ENCODE measurements at places on chromosomes 6 and 20. TPM values are rescaled to one million over a fixed set of nuclear protein-coding genes. Genes with fewer than 3 reads are reported as not detected.

DNA sequence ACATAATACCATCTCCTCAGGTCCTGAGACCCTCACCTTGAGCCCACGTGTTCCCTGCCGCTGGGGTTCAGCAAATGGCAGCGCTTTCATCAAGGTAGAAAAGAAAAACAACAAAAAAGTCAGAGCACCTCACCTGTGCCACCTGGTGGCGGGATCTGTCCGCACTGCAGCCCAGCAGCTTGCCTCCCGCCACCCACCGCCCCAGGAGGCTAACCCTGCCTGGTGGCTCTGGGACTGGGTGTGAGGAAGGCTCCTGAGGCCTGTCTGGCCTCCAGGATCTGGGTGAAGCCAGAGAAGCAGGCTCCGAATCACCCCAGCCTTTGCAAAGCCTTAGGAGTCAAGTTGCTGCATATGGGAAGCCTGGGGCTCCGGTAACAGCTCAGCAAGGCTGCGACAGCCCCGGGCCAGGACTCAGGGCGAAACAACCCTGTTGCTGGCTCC lies 270.8 kb downstream of the BMP7 start:
- no peaks in the 10 kb centered on the region for H3K4me1 ChIP-seq
- no peak for DNase-seq
- H3K27me3 ChIP-seq, result peaks cover 3% of the 10 kb centered on the region
- H3K27ac ChIP-seq, result no peak overlapping the region

DNA sequence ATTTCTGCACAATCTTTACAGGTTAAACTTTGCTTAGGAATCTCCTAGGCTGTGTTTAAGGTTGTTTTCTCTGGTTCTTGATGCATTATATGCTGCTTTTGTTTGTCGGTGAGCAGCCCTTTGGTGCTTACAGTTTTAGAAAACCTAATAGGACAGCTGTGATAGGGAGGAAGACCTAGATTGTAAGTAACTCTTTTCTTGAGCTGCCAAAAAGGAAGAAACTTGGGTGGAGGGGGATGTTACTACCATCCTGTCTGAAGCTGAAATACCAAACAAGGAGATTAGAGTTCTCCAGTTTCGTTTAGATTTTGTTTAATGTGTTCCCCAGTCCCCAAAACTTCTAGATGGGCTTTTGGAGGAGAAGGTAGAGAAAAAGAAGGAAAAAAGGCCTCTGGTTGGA lies 72.0 kb downstream of the ANKS1A start:
- no peaks in the 10 kb centered on the region for H3K36me3 ChIP-seq
- H3K27ac ChIP-seq, result no peak overlapping the region
- DNase-seq, result no peak
- H3K4me1 ChIP-seq, result no peaks in the 10 kb centered on the region
- no peak overlapping the region for H3K4me3 ChIP-seq
- H3K27me3 ChIP-seq, result no peaks in the 10 kb centered on the region

GRCh38 chr20:4740774-4741431 lies 19.2 kb downstream of the PRND start:
- no peak overlapping the region for H3K4me3 ChIP-seq
- no peak for DNase-seq
- no peaks in the 10 kb centered on the region for H3K4me1 ChIP-seq

DNA sequence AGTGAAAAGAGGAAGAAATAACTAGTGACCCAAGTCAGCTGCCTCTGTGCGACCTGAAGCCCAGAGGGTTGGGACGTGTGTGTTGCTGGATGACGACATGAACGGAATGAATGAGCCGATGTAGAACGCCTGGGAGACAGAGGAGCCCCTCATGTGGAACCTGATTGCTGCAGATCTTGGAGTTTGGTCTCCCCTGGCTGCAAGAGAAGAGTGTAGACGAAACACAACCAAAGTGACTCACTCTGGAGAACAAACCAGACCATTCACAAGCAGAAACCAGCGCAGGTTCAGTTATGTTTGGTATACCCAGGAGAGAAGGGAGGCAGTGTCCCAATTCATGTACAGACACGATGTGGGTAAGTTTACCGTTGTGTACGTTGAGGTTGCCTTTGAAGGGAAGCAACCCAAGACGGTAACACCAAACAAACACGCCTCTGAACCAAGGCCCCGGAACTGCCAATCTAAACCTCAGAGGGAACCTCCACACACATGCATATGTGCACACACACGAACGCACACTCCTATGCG lies 265.9 kb downstream of the BMP7 start:
- H3K4me3 ChIP-seq, result no peak overlapping the region
- H3K27ac ChIP-seq, result no peak overlapping the region
- H3K36me3 ChIP-seq, result no peaks in the 10 kb centered on the region
- H3K4me1 ChIP-seq, result peaks cover 7% of the 10 kb centered on the region
- H3K27me3 ChIP-seq, result peaks cover 5% of the 10 kb centered on the region

- H3K4me1 ChIP-seq, result no peaks in the 10 kb centered on the region
- DNase-seq, result no peak
- H3K27ac ChIP-seq, result no peak overlapping the region
- H3K27me3 ChIP-seq, result no peaks in the 10 kb centered on the region
Measured at GRCh38 chr20:8526610-8527009, 394.5 kb downstream of the PLCB1 start.

DNA sequence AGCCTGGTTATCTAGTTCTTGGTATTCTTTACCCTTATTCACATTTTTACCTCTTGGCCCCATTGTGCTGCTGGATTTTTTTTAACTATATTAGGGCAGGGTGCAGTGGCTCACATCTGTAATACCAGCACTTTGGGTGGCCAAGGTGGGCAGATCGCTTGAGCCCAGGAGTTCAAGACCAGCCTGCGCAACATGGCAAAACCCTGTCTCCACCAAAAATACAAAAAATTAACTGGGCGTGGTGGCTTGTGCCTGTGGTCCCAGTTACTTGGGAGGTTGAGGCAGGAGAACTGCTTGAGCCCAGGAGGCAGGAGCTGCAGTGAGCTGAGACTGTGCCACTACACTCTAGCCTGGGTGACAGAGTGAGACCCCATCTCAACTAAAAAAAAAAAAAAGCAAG lies 12.2 kb upstream of the TAF8 start:
- H3K27me3 ChIP-seq, result no peaks in the 10 kb centered on the region
- no peaks in the 10 kb centered on the region for H3K36me3 ChIP-seq
- H3K4me3 ChIP-seq, result no peak overlapping the region
- H3K4me1 ChIP-seq, result no peaks in the 10 kb centered on the region

DNA sequence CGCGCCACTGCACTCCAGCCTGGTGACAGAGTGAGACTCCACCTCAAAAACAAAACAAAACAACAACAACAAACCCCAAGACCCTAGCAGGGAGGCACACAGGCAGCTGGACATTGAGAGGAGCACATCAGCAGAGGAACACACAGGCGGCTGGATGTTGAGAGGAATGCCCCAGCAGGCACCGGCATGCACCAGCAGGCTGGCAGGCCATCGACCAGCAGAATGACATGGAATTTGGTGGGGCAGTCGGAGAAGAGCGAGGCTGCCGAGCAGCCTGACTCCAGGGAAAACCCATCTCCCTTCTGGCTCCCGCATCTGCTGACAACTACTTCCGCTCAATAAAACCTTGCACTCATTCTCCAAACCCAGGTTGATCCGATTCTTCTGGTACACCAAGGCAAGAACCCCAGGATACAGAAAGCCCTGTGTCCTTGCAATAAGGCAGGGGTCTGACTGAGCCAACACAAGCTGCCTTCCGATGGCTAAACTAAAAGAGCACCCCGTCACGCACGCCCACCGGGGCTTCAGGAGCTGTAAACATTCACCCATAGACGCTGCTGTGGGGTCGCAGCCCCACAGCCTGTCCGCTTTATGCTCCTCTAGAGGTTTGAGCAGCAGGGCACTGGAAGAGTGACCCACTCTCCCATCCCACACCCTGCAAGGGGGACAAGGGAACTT lies 60.2 kb downstream of the SLC22A23 start:
- H3K4me3 ChIP-seq, result no peak overlapping the region
- H3K27ac ChIP-seq, result no peak overlapping the region
- H3K27me3 ChIP-seq, result no peaks in the 10 kb centered on the region
- no peaks in the 10 kb centered on the region for H3K36me3 ChIP-seq

DNA sequence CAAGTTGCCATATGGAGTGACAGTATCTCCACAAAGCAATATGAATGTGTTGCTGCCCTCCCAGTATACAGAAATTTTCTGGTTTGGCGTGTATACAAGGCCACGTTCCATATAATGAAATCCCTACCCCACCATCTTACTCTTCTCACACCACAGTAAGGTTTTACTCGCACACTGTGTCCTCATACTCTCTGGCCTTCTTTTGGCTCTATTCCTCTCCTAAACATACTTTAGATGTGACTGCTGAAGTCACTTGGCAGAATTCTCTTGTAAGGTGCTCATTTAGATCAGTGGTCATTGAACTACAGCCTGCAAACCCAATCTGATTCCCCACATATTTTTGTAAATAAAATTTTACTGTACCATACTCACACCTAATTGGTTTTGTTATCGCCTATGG lies 123.2 kb downstream of the RFPL4B start:
- no peaks in the 10 kb centered on the region for H3K27me3 ChIP-seq
- H3K4me3 ChIP-seq, result no peak overlapping the region
- DNase-seq, result peak; percentile 46
- H3K27ac ChIP-seq, result no peak overlapping the region
- no peaks in the 10 kb centered on the region for H3K36me3 ChIP-seq
- H3K4me1 ChIP-seq, result peaks cover 8% of the 10 kb centered on the region

GRCh38 chr6:48423640-48424365 lies 312.8 kb upstream of the PTCHD4 start:
- H3K27ac ChIP-seq, result no peak overlapping the region
- no peak overlapping the region for H3K4me3 ChIP-seq
- peak; percentile 44 for DNase-seq
- no peaks in the 10 kb centered on the region for H3K36me3 ChIP-seq
- peaks cover 8% of the 10 kb centered on the region for H3K4me1 ChIP-seq

- H3K4me1 ChIP-seq, result no peaks in the 10 kb centered on the region
- no peak overlapping the region for H3K4me3 ChIP-seq
- DNase-seq, result no peak
- H3K27ac ChIP-seq, result no peak overlapping the region
Measured at GRCh38 chr6:84078335-84078734, 44.8 kb downstream of the MRAP2 start.

DNA sequence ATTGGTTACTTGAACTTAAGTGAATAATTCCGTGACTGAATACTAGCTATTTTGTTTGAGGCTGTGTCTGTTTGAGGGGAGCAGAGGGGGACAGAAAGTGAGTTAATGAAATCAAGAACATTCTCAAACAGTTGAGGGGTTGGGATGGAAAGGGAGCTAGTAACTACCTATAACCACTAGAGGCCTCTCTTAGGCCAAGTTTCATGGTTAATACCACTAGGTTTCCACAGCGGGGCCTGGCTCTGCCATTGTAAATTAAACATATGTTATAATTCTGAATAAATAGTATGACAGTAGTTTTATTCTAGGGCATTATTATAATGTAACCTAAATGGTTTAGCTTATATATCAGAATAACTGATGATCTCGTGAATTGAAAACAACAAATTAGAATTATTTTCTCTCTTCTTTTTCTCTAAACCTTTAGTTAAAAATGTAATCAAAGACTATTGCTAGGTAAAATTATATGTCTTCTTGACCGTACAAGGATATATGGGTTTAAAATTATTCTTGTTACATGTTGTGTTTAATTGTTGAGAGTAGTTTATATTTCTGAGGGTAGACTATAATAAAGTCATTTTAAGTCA lies 108.1 kb downstream of the BCKDHB start:
- no peak overlapping the region for H3K27ac ChIP-seq
- H3K36me3 ChIP-seq, result no peaks in the 10 kb centered on the region

- DNase-seq, result no peak
- H3K36me3 ChIP-seq, result no peaks in the 10 kb centered on the region
- H3K27ac ChIP-seq, result no peak overlapping the region
- no peaks in the 10 kb centered on the region for H3K4me1 ChIP-seq
Measured at GRCh38 chr6:165618241-165618640, 44.8 kb downstream of the PDE10A start.

ACOT13 gene
- 35.9 TPM for total RNA-seq

WFDC12 gene
- total RNA-seq, result not detected

DNA sequence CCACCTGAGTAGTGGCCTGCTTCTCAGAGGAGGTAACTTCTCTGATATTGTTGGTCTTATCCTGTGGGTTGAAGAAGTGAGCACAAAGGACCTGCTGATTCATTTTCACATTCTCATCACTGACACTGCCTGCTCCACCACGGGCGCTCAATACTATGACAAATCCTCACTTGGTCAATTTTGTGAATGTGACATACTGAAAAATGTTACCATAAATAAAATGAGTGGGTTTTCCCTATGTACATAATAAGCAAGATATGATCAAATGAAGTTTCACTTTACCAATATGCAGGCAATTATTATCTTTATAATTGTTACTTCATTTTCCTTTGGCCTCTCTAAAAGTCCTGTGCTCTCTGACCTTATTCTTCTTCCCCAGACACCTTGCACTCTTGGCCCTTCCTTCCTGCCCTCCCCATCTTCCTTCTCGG lies 71.5 kb upstream of the RIPOR2 start:
- peaks cover 20% of the 10 kb centered on the region for H3K4me1 ChIP-seq
- H3K27ac ChIP-seq, result no peak overlapping the region
- no peaks in the 10 kb centered on the region for H3K36me3 ChIP-seq
- H3K4me3 ChIP-seq, result no peak overlapping the region
- no peaks in the 10 kb centered on the region for H3K27me3 ChIP-seq

ZKSCAN3 gene
- total RNA-seq, result 8.0 TPM

EHMT2 gene
- 32.6 TPM for total RNA-seq

TBXT gene
- total RNA-seq, result not detected

HFE gene
- 5.7 TPM for total RNA-seq

- H3K27ac ChIP-seq, result no peak overlapping the region
- no peaks in the 10 kb centered on the region for H3K27me3 ChIP-seq
- DNase-seq, result no peak
- no peak overlapping the region for H3K4me3 ChIP-seq
- H3K36me3 ChIP-seq, result no peaks in the 10 kb centered on the region
Measured at GRCh38 chr6:39822846-39823815, 31.0 kb downstream of the DAAM2 start.

- H3K27me3 ChIP-seq, result peaks cover 49% of the 10 kb centered on the region
- no peak overlapping the region for H3K4me3 ChIP-seq
- no peak for DNase-seq
- H3K36me3 ChIP-seq, result no peaks in the 10 kb centered on the region
- peaks cover 3% of the 10 kb centered on the region for H3K4me1 ChIP-seq
Measured at GRCh38 chr20:37421060-37421905, 75.3 kb downstream of the SRC start.

GRCh38 chr6:137297887-137298286 lies 78.7 kb upstream of the IFNGR1 start:
- no peaks in the 10 kb centered on the region for H3K4me1 ChIP-seq
- no peaks in the 10 kb centered on the region for H3K36me3 ChIP-seq
- H3K27me3 ChIP-seq, result no peaks in the 10 kb centered on the region
- DNase-seq, result peak; percentile 9

GRCh38 chr20:50744143-50744792 lies 12.9 kb downstream of the PARD6B start:
- no peaks in the 10 kb centered on the region for H3K27me3 ChIP-seq
- H3K4me3 ChIP-seq, result no peak overlapping the region
- H3K36me3 ChIP-seq, result no peaks in the 10 kb centered on the region
- peak; percentile 78 for DNase-seq
- peak overlapping the region; percentile 63 for H3K27ac ChIP-seq
- H3K4me1 ChIP-seq, result peaks cover 22% of the 10 kb centered on the region

DNA sequence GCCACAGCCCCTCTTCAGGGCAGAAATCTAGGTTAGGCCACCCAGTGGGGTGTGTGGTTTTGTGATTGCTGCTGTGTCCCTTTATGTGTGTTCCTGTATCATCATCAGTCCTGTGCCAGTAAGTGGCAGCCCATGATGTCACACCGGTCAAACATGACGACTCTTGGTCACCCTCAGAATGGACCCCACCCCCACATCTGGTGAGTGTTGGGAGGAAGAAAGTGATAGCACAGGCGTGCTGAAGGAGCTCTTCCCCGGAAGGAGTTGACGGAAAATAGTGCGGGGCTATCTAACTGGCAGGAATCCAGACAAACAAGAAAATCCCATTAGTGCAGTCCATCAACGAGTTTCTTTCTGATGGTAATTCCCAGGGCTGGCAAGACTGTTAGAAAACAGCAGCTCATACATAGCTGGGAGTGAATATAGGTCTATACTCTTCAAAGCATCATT lies 33.4 kb upstream of the IL17A start:
- DNase-seq, result no peak
- H3K4me1 ChIP-seq, result no peaks in the 10 kb centered on the region
- no peaks in the 10 kb centered on the region for H3K27me3 ChIP-seq
- H3K4me3 ChIP-seq, result no peak overlapping the region
- H3K36me3 ChIP-seq, result no peaks in the 10 kb centered on the region
